Stimulated activated CD8-positive, alpha-beta memory T cell treated with anti-CD3 and anti-CD28 coated beads, Interleukin-4, amount 100 ng/mL, for 1 hour (primary cell): ENCODE measurements at places on chromosomes 11 and 22.

- DNase-seq = no peak
Measured at GRCh38 chr11:8593935-8594909, at the start of gene STK33. STK33 (minus strand) TSS chr11:8594228; CDS start chr11:8474905, 119,323 bp downstream.

DNA sequence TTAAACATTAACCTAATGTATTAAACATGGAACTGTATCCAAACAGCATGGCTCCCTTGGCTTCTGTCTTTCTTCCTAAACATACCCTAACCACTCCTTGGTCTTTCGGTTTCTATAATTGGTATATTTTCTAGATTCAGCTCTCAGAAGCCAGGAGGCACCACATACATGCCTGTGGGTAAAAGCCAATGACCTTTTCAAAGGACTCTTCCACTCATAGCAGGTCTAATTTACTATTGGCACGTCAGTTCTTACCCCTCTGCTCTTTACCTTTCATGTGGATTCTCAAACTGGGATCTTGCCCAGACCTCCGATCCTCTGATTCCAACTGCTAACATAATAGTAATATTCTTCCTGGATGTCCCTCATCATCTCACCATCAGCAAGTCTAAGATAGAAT, 835.1 kb downstream of the NTM start:
- no peak for DNase-seq

DNA sequence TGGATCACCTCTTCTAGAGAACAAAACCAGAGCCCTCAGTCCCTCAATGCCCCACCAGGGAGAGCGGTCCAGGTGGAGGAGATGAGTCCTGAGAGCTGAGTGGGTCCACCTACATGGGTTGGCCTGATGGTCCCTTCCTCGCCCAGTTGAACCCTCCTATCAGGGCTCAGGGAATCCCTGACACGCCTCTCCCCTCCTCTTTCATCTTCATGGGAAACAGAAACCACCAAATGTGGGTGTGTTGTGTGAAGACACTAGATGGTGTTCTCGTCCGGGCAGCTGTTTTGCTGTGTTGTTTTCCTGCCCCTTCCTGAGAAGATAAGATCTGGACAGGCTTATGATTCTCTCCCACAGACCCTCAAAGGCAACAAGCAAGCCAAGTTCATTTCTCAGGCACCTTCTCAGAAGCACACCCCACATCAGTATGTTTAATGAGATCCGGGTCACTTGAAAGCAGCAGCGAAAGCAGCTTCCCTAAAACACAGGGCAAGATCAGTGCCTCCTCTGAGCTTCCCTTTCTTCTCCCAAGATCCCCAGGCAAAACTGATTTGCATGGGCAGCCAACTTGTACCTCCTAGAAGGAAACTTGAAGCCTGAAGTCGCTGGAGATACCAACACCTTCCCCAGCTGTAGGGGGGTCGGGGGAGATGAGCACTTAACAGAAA, 35.3 kb upstream of the POU2AF1 start:
- DNase-seq = no peak

DNA sequence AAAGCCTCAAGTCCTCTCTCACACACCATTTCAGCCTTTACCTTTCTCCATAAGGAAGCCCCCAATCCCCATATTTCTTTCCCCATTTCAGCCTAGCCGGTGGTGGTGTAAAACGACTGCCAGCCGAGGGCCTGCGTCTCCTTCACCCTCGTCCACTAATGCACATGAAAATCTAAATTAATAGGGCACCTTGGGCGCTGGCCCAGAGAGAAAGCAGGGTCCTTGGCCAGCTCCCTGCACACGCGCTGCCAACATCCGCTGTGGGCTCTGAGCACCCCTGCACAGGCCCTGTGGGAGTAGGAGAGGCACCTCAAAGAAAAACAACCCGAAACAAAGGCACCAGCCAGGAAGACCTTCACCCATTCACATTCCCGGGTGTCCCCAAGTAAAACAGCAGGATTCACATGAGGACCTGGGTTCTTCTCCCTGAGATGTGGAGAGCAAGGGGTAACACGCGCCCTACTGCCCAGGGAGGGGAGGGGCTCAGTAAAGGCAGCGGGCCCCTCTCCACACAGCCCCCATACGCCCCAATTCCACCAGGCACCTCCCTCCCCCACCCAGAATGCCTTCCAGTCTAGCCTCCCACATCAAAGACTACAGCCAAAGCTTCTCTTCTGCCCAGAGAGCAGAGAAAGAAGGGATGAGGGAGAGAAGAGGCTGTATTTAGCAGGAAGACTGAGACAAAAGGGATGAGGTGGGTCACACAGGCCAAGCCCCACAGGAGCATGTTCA, 79.0 kb downstream of the MICAL3 start:
- DNase-seq = no peak

- no peak for DNase-seq
Measured at GRCh38 chr11:31987118-31988005, 103.5 kb upstream of the RCN1 start.

DNA sequence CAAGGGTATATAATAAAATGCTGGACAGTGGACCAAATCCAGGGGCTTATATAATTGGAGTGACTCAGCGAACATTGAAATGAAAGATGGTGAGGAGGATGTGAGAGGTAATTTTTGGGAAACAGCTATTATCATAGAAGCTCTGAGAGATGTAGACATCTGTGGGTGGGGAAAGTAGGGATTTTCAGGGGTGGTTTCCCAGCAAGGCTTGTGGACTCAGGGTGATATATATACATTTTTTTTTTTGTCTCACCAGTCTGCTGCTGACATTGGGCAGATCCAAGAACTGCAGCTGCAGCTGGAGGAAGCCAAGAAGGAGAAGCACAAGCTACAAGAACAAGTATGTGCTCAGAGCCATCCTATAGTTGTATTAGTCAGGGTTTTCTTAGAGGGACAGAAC, 208.1 kb downstream of the MYO18B start:
- DNase-seq = no peak

DNA sequence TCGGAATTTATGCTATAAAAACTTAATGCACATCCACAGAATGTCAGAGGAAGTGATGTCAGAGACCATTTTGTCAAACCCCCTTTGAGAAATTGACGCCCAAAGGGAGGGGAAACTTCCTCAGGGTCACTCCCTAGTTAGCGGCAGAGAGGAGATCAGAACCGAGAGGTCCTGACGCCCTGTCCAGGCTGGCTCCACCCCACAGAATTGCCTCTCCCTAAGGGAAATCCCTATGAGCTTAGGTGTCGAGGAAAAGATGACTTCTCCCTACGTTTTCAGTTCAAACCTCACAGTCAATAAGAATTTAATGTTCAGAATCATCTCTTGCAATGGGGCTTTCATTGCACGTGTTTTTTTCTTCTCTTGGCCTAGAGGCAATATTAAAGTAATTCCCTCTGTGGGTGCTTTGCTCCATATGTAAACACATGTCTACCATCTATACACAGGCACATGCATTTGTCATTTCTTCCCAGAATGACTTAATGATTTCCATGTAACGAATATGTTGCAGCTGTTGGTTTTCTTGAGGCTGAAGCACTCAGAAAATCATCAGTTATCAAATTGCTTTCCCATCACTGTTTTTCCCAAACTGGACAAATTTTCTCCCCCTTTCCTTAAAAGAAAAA, 148.7 kb upstream of the TIMP3 start:
- DNase-seq = no peak

DNA sequence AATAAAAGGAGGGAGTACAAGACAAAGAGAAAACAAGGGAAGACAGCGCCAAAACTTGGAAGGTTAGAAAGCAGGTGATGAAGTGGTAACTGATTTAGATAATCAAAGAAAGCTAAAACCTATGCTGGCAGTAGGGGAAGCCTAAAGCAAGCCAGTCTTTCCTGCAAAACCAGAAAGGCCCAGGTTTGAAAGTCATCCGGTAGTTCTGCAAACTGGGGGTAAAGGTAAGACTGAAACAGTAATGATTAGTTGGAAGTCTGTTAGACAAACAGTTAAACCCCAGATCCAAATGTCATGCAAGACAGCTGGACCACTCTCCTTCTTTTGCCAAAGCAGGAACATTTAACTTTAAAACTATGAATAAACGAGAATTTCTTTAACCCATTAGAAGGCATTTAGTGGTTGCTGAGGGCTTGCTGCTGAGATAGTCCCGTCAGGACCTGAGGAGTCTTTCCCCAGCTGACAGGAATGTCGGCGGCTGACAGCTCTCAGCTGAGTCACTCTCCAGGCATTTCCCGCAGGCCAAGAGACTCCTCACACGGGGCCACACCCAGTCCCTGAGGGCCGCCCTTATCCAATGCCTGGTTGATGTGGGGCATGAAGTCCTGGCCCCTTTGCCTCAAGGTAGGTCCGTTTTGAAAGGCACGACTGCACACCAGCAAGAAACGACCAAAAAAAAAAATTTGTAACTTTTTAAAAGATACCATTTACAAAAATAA, 36.3 kb upstream of the CFAP300 start:
- no peak for DNase-seq

DNA sequence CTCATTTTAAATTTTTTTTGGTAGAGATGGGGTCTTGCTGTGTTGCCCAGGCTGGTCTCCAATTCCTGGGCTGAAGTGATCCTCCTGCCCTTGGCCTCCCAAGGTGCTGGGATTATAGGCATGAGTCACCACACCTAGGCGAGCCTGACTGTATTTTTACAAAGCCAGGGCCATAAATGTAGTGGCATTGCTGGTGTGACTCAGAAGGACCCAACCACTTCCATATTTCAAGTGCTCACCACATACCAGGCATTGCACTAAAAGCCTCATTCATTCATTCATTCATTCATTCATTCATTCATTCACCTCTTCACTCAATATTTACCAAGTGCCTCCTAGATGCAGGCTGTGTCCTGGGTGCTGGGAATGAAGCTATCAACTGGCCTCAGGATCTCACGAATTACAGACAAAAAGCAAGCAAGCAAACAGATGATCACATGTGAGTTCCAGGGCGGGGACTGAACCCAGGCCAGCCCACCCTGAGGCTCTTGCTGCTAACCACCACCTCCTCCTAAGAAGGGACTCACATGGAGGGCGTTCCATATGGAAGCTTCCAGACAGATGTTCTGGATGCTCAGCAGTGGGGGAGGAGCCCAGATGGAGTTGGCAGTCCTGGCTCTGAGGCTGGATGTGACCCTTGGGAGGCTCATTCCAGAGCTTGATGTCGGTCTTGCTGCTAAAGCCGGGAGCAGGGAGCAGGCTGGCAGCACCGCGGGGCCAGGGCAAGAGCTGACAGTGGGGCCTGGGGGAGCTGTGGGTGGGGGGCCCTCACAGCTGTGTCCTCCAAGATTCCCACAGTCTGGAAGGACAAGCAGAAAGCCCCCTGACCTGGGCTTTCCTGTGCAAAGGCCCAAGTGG, 158.8 kb downstream of the CTTN start:
- no peak for DNase-seq

GRCh38 chr11:10838881-10839280, 19.0 kb downstream of the ZBED5 start:
- no peak for DNase-seq

GRCh38 chr11:102328748-102329147, 11.5 kb downstream of the BIRC3 start:
- DNase-seq = no peak

DNA sequence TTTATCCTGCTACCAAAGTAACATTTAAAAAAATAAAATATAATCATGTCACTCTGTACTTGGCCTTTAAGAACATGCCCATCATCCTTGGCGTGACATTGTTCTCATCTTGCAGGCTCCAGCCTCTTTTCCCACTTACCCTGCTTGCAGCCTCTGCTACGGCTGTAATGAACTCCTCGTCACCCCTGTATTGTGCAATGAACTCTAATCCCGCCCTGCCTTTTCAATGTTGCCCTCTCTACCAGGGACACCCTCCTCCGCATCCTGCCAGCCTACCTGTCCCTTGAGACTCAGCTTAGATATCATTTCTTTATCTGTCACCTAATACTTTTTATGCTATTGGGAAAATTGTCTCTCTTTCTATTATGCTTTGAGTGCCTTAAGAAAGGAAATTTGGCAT, 12.6 kb upstream of the MMP20 start:
- no peak for DNase-seq

- DNase-seq = no peak
Measured at GRCh38 chr11:87322568-87322967, 284.8 kb downstream of the TMEM135 start.

DNA sequence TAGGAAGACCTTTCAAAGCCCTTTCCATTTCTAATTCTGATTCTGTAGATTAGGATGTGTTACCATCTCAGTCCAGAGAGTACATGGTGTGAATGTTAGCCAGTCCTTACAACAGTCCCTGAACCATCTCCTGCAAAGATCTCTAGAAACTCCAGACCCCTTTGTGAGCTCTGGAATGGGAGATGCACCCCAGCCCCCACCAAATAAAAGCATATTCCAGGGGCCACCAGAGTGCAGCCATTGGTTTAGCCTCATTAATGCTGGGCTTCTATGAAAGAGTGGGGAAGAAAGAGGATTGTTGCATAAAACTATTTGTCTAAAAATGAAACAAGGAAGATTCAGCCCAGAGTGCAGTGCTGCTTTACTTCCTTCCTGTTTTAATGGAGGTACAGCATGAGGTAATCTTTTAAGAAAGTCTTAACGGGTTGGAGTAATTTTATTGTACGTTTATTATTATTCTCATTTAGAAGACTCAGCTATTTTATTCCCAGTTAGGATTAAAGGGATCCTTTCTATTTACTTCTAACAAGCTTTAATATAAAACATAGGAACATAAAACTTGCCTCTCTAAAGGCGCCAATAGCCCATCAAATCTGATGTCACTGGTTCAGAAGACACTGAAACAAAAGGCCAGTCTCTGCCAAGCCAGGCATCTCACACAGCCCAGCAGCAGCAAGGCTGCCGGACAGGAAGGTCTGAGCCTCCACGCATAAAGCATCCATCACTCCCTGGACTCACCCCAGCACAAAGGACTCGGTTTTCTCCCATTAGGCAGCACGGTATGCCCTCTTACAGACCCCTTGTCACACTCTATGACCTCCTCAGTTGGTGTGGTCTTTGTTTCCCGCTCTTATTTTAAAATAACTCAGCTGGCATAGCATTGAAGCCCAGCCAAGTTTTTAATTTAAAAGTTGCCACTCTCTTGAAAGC, 203.9 kb upstream of the BLID start:
- no peak for DNase-seq

GRCh38 chr11:83282084-83282716, 4.0 kb downstream of the CCDC90B start:
- no peak for DNase-seq

DNA sequence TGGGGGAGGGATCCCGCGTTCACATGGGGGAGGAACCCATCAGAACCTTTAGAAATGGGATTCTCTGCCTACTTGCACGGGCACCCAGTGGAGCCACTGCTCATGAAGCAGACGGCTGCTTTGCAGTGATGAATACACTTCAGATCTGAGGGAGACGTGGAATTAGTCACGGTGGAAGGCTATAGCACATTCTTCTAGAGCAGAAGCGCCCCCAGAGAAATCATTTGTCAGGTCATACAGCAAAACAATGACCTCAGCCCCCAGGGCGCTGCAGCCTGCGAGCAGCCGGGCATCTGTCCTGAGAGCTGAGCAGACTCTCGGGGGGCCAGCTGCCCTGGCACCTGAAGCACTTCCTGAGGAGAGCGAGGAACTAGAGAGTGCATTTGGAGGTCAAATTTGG, 12.7 kb downstream of the TP53AIP1 start:
- DNase-seq = no peak

- no peak for DNase-seq
Measured at GRCh38 chr22:47121791-47122190, 359.3 kb downstream of the TBC1D22A start.

- no peak for DNase-seq
Measured at GRCh38 chr11:1304380-1304779, 5.1 kb downstream of the TOLLIP start.
